Activated CD4-positive, alpha-beta T cell treated with anti-CD3 and anti-CD28 coated beads, Interleukin-2, amount 50 U/mL, for 4 hours (primary cell): ENCODE measurements at places on chromosomes 5 and 9.

DNA sequence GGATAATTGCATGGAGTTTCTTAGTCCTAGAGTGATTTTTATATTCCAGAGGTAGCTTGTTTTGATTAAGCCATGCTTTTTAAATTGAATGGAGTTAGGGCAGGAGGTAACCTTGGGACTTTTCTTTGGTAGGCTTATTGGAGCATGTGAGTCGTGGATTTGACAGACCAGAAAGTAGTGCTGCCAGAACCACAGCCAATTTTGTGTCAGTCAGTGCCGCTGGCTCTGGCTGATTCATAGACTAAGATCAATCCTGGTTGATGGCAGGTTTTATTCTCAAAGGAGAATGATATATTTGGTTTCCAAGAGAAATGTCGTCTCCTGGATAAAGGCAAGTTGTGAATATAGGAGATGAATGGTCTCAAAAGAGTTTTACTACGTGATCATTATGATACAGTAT is 20.3 kb downstream of the RAI14 start:
- DNase-seq: no peak

DNA sequence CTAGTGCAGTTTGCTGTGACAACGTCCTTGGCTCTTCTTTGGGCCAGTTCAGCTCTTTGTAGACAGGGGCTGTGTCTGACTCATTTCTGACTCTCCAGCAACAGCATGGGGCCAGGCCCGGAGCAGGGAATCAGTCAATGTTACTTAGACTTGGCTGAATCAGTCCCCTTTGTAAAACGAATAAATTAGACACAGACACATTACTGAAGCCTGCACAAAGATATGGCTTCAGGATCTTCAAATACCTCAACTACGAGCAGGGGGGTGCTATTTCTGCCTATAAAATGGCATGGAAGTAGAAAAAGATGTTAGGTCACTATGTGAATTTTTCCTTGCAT is 204.7 kb downstream of the TTLL11 start:
- DNase-seq: no peak

DNA sequence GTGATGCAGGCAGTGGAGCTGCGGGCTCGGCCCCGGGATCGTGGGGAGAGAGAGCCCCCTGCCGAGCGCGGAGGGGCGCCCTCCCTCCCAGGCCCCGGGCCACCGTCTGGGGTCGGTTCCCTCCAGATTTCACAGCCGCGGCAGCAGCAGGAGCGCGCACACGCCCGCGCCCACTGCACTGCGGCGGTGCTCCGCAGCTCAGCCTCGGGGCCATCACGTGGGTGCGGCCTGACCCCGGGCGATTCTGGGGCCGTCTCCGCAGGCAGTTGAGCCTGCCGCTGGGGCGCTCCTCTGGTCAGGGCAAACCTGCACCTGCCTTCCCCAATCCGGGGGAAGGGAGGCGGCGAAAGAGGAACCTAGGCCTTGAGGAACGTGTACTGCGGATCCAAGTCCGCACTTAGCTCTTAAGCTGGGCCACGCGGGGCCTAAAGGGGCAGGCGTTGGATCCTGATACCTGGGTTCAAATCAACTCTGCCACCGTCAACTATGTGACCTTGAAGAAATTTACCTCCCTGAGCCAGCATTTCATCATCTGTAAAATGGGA is 9.4 kb upstream of the DELE1 start:
- no peak for DNase-seq

- DNase-seq: no peak
Measured at GRCh38 chr9:89920951-89921350, 316.1 kb downstream of the GADD45G start.

- DNase-seq: no peak
Measured at GRCh38 chr9:89362647-89363310, 44.5 kb downstream of the SECISBP2 start.

DNA sequence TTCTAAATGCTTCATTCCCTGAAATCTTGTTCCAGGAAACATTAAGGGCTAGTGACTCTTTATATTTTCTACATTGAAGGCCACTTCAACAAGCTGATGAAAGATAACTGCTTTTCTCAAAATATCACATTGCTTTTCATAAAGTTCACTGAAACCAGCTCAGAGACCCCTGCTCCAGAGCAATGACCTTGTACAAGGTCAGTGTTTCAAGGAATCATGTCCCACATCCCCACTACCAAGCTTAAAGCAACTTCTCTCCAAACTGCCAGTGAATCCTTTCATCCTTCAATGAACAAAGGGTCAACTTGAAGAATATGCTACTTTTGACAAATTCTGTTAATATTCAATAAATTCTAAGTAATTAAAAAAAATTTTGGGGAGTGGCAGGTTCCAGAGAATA is 12.0 kb upstream of the SPATA24 start:
- no peak for DNase-seq

DNA sequence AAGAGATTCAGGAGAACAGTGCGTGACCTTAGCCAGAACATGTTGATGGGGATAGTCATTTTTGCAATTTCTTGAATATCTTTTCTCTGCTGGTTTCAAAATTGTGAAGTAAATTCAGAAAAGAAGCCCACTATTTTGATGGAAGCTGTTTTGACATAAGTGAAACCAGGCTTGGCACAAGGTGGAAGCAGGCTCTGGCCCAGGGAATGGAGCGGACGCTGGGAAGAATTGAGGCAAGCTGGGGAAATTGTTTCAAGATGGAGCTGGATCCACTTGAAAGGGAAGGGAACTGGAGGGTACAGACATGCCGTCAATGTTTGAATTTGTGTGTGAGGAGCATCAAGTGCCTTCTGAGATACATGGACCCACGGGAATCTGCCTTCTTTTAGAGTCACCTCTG is 207.2 kb downstream of the GOLPH3 start:
- DNase-seq: no peak

GRCh38 chr9:137631345-137632229 is 12.8 kb downstream of the EHMT1 start:
- no peak for DNase-seq

DNA sequence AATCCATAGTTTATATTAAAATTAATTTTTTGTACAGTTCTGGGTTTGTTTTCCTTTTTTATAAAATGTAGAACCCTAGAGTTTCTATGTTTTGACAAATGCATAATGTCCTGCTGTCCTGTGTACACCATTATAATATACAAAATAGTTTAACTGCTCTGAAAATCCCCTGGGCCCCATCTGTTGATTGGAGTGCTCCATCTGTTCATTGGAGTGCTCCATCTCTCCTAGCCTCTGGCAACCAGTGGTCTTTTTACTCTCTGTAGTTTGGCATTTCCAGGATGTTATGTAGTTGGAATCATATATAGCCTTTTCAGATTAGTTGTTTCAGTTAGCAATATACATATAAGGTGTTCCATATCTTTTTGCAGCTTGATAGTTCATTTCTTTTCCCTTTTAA is 31.2 kb downstream of the JMY start:
- no peak for DNase-seq

GRCh38 chr5:172497591-172498255 is 43.4 kb upstream of the SH3PXD2B start:
- no peak for DNase-seq

DNA sequence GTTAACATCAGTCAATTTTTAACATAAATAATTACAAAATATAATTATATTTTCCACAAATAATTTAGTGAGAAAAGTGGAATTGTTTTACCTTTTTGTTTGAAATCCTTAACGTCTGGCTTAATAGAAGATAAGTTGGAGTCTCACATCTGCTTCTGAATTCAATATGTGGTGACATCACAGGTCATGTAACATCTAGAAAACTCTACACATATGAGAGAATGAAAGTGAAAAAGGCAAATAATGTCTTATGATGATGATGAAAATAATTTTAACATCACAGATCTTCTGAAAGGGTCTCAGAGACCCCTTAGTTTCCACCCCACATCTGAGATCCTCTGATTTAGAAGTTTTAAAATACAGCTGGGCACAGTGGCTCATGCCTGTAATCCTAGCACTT is 81.5 kb downstream of the PRKACG start:
- no peak for DNase-seq

GRCh38 chr5:33072726-33073125 is 361.6 kb downstream of the NPR3 start:
- no peak for DNase-seq
